Liver (tissue), 10 donors: ENCODE measurements at places on chromosomes 4 and X.

GRCh38 chr4:69167300-69167699 lies 47.2 kb downstream of the UGT2B11 start:
- DNase-seq: no peak
- peak overlapping the region; percentile 90 for H3K27ac ChIP-seq
- H3K4me3 ChIP-seq: peak overlapping the region; percentile 54
- H3K27me3 ChIP-seq: no peaks in the 10 kb centered on the region
- peaks cover 3% of the 10 kb centered on the region for H3K4me1 ChIP-seq
- no peaks in the 10 kb centered on the region for H3K36me3 ChIP-seq

GRCh38 chr4:39655211-39655610 lies 16.5 kb upstream of the SMIM14 start:
- no peak for DNase-seq
- no peak overlapping the region for H3K4me3 ChIP-seq
- no peaks in the 10 kb centered on the region for H3K27me3 ChIP-seq

GRCh38 chr4:170052919-170053318 lies 26.7 kb upstream of the MFAP3L start:
- no peaks in the 10 kb centered on the region for H3K4me1 ChIP-seq
- no peak for DNase-seq
- H3K27me3 ChIP-seq: no peaks in the 10 kb centered on the region
- no peak overlapping the region for H3K27ac ChIP-seq

DNA sequence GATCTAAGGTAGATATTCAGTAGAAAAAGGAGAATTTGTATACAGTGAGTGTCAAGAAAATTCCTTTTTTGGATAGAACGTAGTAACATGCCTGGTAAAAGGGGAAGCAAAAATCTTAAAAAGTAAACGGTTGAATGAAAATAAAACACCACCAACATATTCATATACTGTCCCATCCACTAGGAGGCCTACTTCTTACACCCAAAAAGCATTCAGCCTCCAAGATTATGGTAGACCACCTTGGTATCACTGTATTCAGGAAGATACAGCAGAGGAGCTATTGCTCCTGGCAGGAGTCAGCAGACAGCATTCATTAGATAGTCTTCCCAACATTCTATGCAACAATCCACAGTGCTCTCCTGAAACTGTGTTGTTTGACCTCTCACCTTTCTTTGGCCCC lies 274.6 kb upstream of the MAGEB2 start:
- no peaks in the 10 kb centered on the region for H3K27me3 ChIP-seq
- no peaks in the 10 kb centered on the region for H3K36me3 ChIP-seq
- H3K4me3 ChIP-seq: no peak overlapping the region
- no peak for DNase-seq
- no peak overlapping the region for H3K27ac ChIP-seq

DNA sequence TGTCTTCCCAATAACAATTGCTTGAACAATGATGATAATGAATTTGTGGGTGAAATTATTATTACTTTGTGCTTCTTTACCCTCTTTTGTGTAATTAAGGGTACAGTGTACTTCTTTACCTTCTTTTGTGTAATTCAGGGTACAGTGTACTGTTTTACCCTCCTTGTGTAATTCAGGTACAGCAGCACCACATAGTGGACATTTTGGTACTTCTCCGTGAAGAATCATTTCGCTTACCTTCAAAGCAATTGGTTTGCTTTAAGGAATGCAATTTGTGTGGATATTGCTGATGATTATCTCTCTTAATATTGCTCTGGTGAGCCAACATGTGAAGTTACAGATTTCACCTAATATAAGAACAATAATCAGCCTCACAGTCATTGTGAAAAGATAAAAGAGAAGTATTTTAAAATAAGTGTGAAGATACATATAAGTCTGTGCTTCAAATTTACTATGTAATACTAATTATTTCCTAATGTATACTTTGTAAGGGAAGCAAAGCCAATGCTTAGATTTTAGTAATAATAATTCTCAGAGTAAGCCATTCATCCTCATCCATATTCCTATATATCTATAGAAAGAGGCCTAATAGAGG lies 27.2 kb upstream of the SEC24B start:
- DNase-seq: no peak
- no peak overlapping the region for H3K4me3 ChIP-seq
- H3K4me1 ChIP-seq: no peaks in the 10 kb centered on the region
- H3K36me3 ChIP-seq: no peaks in the 10 kb centered on the region

- no peak for DNase-seq
- no peak overlapping the region for H3K27ac ChIP-seq
- no peaks in the 10 kb centered on the region for H3K36me3 ChIP-seq
- H3K27me3 ChIP-seq: peaks cover 2% of the 10 kb centered on the region
- no peak overlapping the region for H3K4me3 ChIP-seq
These were observed 1.4 kb upstream of the CT47C1 start for GRCh38 chrX:119071381-119071780.

- H3K27me3 ChIP-seq: no peaks in the 10 kb centered on the region
- no peaks in the 10 kb centered on the region for H3K36me3 ChIP-seq
- H3K4me3 ChIP-seq: no peak overlapping the region
- no peak overlapping the region for H3K27ac ChIP-seq
- no peaks in the 10 kb centered on the region for H3K4me1 ChIP-seq
These were observed 58.8 kb upstream of the ARHGAP36 start for GRCh38 chrX:130999360-130999759.

- DNase-seq: no peak
- H3K4me3 ChIP-seq: no peak overlapping the region
- no peak overlapping the region for H3K27ac ChIP-seq
- H3K27me3 ChIP-seq: no peaks in the 10 kb centered on the region
These were observed 46.7 kb upstream of the NRK start for GRCh38 chrX:105775679-105776078.

- no peak overlapping the region for H3K27ac ChIP-seq
- DNase-seq: no peak
- no peaks in the 10 kb centered on the region for H3K36me3 ChIP-seq
- H3K4me1 ChIP-seq: no peaks in the 10 kb centered on the region
- H3K27me3 ChIP-seq: no peaks in the 10 kb centered on the region
These were observed 141.9 kb downstream of the MGST2 start for GRCh38 chr4:139807483-139807882.

DNA sequence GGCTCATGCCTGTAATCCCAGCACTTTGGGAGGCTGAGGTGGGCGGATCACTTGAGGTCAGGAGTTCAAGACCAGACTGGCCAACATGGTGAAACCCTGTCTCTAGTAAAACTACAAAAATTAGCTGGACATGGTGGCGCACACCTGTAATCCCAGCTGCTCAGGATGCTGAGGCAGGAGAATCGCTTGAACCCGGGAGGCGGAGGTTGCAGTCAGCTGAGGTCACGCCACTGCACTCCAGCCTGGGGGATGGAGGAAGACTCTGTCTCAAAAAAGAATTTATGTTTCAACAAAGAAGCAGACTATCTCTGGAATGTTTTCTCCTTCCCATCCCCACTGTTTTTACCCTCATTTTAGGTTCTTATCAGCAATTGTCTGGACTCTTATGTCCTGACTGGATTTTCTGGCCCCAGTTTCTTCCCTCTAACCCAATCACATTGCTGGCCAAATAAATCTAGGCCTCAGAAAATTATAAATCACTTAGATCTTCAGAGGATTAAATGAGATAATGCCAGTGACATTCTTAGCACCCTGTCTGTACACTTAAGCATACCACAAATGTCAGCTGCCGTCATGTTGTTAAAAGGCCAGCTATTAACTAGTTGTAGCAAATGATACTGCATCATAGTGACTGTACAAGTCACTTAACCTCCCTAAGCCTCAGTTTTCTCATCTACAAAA lies 44.9 kb upstream of the PRSS48 start:
- no peaks in the 10 kb centered on the region for H3K4me1 ChIP-seq
- H3K27ac ChIP-seq: no peak overlapping the region
- no peak for DNase-seq
- H3K36me3 ChIP-seq: no peaks in the 10 kb centered on the region

DNA sequence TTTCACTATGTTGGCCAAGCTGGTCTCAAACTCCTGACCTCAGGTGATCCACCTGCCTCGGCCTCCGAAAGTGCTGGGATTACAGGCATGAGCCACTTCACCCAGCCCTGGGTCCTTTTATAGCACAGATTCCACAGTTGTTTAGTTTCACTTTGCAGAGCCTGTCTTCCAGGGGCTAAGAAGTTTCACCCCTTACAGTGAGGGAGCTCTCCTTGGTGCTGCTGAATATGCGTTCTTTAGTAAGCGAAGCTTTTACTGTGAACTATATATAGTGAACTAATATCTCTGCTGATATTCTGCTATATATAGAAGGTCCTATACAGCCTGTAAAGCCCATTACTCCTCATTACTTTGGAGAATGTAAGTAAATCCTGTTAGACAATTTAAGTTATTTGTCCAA lies 4.2 kb downstream of the TCEAL6 start:
- DNase-seq: no peak
- H3K27ac ChIP-seq: no peak overlapping the region
- H3K36me3 ChIP-seq: no peaks in the 10 kb centered on the region
- no peaks in the 10 kb centered on the region for H3K4me1 ChIP-seq
- no peak overlapping the region for H3K4me3 ChIP-seq
- H3K27me3 ChIP-seq: no peaks in the 10 kb centered on the region

GRCh38 chr4:141645611-141646340 lies 9.4 kb downstream of the IL15 start:
- H3K4me1 ChIP-seq: peaks cover 3% of the 10 kb centered on the region
- H3K4me3 ChIP-seq: no peak overlapping the region
- no peaks in the 10 kb centered on the region for H3K27me3 ChIP-seq
- DNase-seq: no peak
- no peaks in the 10 kb centered on the region for H3K36me3 ChIP-seq

DNA sequence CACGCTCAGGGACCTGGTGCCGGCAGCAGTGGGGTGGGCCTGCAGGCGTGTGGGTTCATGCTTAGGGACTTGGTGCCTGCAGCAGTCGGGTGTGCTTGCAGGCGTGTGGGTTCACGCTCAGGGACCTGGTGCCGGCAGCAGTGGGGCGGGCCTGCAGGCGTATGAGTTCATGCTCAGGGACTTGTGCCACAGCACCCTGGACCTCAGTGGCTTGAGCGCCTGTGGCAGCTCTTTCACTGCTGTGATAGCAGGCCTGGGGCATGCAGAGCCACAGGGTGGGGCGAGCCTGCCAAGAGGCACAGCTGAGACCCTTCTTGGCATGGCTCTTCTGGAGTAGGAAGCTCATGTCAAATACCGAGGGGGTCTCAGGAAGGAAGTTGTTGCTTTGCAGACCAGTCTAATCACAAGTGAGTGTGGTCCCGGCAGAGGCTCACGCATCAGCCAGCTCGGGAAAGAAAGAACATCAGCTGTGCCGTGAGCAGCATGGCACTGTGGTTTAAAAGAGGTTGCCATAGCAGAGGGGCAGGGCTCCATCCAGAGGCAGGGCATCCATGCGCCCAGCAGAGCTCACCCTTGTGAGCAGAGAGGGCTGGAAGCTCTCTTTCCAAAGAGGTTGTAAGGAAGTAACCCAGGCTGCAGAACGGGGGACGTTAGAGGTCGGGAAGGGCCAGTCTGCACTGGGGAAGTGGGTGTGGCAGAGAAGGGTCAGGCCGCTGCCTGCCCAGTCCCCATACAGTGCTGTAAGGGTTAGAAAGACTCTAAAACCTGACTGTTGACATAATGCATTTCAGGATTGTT lies 21.1 kb downstream of the PIGG start:
- H3K36me3 ChIP-seq: peaks cover 11% of the 10 kb centered on the region
- no peaks in the 10 kb centered on the region for H3K4me1 ChIP-seq
- H3K4me3 ChIP-seq: no peak overlapping the region
- DNase-seq: no peak

GRCh38 chr4:139611391-139611790 lies 54.2 kb upstream of the MGST2 start:
- H3K4me1 ChIP-seq: peaks cover 5% of the 10 kb centered on the region
- H3K27me3 ChIP-seq: no peaks in the 10 kb centered on the region
- H3K36me3 ChIP-seq: no peaks in the 10 kb centered on the region
- no peak overlapping the region for H3K27ac ChIP-seq

DNA sequence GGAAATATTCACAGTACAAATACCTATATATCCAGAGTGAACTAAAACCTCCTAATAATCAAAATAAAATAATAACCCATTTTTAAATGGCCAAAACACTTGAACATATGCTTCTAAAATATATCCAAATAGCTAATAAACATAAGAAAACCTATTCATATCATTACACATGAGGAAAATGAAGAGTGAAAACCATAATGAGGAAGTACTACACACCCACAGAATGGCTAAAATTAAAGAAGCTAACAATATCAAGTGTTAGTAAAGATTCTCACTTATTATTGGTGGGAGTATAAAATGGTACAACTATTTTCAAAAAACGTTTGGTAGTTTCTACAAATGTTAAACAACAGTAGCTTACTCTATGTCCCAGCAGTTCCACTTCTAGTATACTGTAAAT lies 92.1 kb downstream of the KLHL13 start:
- no peaks in the 10 kb centered on the region for H3K4me1 ChIP-seq
- H3K36me3 ChIP-seq: no peaks in the 10 kb centered on the region
- no peak for DNase-seq
- H3K27me3 ChIP-seq: no peaks in the 10 kb centered on the region

DNA sequence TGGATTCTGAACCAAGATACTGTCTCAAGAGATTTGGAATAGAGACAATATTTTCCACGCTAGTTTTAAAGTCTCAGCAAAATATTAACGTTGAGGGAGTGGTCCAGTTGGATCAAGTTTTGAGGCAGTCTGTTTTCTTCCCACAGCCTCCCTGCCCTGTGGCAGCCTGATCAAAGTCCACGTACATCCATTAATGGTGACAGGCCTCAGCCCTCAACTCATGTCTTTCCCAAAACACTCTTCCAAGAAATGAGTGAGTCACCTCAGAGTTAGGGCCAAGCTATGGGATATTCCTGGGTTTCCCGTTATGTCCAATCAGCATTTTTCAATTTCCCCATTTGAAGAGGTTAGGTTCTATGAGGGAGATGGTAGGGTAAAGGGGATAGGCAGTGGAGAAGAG lies 28.5 kb downstream of the EGFL6 start:
- no peak for DNase-seq
- H3K36me3 ChIP-seq: no peaks in the 10 kb centered on the region
- no peaks in the 10 kb centered on the region for H3K27me3 ChIP-seq
- H3K27ac ChIP-seq: no peak overlapping the region
- H3K4me3 ChIP-seq: no peak overlapping the region

- no peak overlapping the region for H3K4me3 ChIP-seq
- H3K4me1 ChIP-seq: no peaks in the 10 kb centered on the region
- H3K27ac ChIP-seq: no peak overlapping the region
These were observed 192.4 kb upstream of the AR start for GRCh38 chrX:67351411-67351810.

GRCh38 chr4:75698963-75699228 lies 25.5 kb upstream of the USO1 start:
- H3K4me3 ChIP-seq: no peak overlapping the region
- no peak for DNase-seq

GRCh38 chr4:137968956-137969678 lies 273.0 kb downstream of the SLC7A11 start:
- no peaks in the 10 kb centered on the region for H3K27me3 ChIP-seq
- H3K4me3 ChIP-seq: no peak overlapping the region
- DNase-seq: no peak
- no peaks in the 10 kb centered on the region for H3K36me3 ChIP-seq

GRCh38 chr4:5734853-5735252 lies 23.9 kb downstream of the EVC start:
- no peaks in the 10 kb centered on the region for H3K4me1 ChIP-seq
- H3K27ac ChIP-seq: no peak overlapping the region
- H3K36me3 ChIP-seq: peaks cover 2% of the 10 kb centered on the region
- no peaks in the 10 kb centered on the region for H3K27me3 ChIP-seq
- no peak for DNase-seq
- no peak overlapping the region for H3K4me3 ChIP-seq
